CD8-positive, alpha-beta T cell (primary cell): ENCODE measurements at places on chromosomes 16 and 17.
A peak's percentile ranks its signal among the peaks of the same experiment; 100 is the strongest.

DNA sequence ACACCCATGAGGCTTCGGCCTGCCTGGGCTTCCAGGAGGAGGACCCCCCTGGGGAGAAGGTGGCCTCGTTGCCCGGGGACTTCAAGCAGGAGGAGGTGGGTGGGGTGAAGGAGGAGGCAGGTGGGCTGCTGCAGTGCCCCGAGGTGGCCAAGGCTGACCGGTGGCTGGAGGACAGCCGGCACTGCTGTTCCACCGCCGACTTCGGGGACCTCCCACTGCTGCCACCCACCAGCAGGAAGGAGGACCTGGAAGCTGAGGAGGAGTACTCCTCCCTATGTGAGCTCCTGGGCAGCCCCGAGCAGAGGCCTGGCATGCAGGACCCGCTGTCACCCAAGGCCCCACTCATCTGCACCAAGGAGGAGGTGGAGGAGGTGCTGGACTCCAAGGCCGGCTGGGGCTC is 41.5 kb downstream of the SREBF1 start:
- no peak for DNase-seq

- no peak for DNase-seq
Observed at GRCh38 chr16:10231563-10231962, 49.3 kb upstream of the GRIN2A start.

- DNase-seq = no peak
Observed at GRCh38 chr17:66354472-66354871, 52.1 kb downstream of the PRKCA start.

GRCh38 chr16:31242206-31242605 is 17.6 kb upstream of the ITGAM start:
- DNase-seq = no peak

DNA sequence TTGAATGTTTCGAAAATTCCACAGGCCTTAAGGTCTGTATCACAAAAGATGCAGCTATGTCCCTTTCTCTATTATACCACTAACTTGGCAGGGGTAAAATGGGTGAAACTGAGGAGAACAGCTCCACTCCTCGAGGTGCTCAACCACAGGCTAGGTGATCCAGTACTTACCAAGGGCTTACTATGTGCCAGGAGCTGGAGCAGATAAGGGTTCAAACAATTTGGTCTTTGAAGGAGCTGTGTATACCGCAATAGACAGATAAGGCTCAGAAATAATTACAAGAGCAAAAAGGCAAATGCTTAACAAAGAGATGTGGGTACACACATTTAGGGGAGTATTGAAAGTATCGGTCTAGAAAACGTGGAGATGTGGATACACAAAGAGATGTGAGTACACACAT is 1.5 kb downstream of the XPO6 start:
- no peak for DNase-seq

- no peak for DNase-seq
Observed at GRCh38 chr16:29791845-29792807, 1.6 kb downstream of the KIF22 start.

- DNase-seq = no peak
Observed at GRCh38 chr17:74528491-74529199, 2.6 kb downstream of the CD300LB start.

- no peak for DNase-seq
Observed at GRCh38 chr17:15233022-15233805, 31.9 kb downstream of the PMP22 start.

DNA sequence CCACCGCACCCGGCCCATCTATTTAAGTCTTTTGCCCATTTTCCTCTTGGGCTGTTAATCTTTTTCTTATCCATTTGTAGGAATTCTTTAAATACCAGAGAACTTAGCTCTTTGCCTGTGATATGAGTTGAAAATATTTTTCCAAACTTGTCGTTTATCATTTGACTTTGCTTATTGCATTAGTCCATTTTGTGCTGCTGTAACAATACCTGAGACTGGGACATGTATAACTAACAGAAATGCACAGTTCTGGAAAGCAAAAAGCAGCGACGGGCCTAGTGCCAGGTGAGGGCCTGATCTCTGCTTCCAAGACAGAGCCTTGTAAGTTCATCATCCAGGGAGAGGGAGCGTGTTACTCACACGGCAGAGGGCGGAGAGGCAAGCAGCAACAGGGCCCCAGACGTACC is 25.6 kb upstream of the BHLHA9 start:
- DNase-seq = no peak

DNA sequence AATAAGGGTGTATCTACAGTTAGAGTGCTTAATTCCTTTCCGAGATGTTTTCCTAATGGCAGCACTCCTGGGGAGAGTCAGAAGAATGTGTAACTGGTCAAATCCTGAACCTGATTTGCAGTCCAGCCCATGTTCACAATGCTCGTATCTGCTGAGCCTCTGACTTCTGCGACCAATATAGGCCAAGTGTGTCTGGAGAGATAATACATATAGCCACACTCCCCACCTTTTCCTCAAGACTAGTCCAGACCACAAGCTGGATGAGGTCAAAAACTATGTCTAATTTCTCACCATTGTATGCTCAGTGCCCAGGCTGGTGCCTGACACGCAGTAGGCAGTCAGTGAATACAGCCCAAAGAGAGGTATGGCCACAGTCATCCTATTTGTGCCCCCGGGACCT is 58.0 kb downstream of the XYLT1 start:
- no peak for DNase-seq

GRCh38 chr17:49795372-49795771 is 6.9 kb downstream of the KAT7 start:
- no peak for DNase-seq

- no peak for DNase-seq
Observed at GRCh38 chr17:44906010-44906646, 6.9 kb upstream of the EFTUD2 start.

DNA sequence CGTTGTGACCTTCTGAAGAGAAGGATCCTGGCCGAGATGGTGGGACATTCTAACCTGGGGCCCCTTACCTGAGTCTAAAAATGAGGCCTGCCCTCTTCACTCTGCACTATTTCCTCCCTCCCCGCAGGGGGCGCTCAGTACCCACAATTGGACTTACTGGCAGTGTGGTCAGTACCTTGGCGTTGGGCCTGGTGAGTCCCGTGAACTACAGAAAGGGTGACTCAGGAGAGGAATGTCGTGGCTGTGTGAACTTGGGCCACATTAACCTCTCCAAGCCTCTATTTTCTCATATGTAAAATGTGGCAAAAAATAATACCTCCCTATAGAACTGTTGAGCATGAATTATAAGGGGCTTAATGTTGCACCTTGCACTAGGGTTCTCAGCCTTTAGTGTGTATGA is 3.9 kb downstream of the RSAD1 start:
- DNase-seq = peak; percentile 43

- DNase-seq = peak; percentile 81
Observed at GRCh38 chr16:49441366-49441780, 67.8 kb downstream of the C16orf78 start.

- no peak for DNase-seq
Observed at GRCh38 chr17:16980813-16981731, 9.2 kb upstream of the TNFRSF13B start.

GRCh38 chr17:72590382-72590781 is 469.6 kb downstream of the SOX9 start:
- no peak for DNase-seq

DNA sequence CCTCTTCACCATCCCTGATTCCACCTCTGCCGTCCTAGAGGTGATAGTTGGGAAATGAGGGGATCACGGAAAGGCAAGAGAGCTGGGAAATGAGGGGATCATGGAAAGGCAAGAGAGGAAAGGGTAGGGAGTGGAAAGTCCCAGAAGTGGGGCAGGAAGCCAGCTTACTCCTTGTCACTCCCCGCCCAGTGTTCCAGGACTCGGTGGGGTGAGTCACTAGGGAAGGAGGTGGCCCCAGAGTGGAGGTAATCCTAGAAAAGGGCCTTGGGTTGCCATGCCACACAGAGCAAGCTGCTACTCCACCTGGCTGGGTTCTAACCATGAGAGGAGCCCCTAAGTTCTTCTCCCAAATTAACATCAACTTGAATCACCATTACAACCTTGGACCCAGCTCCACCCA is 14.8 kb downstream of the ALOXE3 start:
- DNase-seq = no peak
